Uterine smooth muscle cell (primary cell): ENCODE measurements at places on chromosomes 2 and 18. TPM values are rescaled to one million over a fixed set of nuclear protein-coding genes. Genes with fewer than 3 reads are reported as not detected.

HADHB gene
- total RNA-seq: 89.1 and 99.8 TPM in 2 replicates

ZC3H15 gene
- 99.1 and 103 TPM in 2 replicates for total RNA-seq

RNASEH1 gene
- 43.1 and 56.1 TPM in 2 replicates for total RNA-seq

MREG gene
- total RNA-seq: 3.2 and 6.0 TPM in 2 replicates

CPO gene
- 0.12 TPM in 1 of 2 replicates, not detected in the other for total RNA-seq

VAMP8 gene
- total RNA-seq: 0.12 and 0.33 TPM in 2 replicates

GALNT13 gene
- 0.87 and 2.2 TPM in 2 replicates for total RNA-seq
